ENCODE measurements at places on chromosomes 3 and 15.
A peak's percentile ranks its signal among the peaks of the same experiment; 100 is the strongest.

- DNase-seq, result no peak
These were observed 748.4 kb upstream of the GRM7 start for GRCh38 chr3:6112546-6112945.

DNA sequence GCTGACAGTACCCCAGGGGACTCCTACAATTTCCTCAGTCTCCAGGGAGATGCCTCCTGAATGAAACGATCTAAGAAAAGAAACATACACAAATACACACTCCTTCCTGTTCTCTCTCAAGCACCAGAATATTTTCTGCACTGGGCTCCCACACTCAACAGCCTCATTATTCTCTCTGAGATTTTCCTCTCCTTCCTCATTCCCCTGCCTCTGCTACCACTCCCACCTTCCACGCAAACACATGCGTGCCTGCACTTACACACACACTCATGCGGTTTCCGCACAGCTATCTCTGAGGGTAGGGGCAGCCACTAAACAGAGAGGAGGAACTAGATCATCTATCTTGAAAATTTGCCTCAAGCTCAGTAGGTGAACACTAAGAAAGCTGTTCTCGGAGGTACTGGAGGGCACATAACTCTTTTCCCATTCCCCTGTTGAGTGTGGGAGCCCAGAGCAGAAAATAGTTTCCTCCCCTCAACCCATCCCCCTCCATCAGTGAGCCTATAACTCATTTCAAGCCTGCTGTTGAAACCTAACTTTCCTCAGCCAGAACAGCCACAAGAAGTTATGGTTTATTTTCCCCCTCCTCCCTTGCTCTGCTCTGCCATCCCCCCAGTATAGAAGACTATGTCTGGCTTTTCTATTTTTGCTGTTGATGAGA lies 30.5 kb upstream of the TIPARP start:
- peak; percentile 54 for DNase-seq

DNA sequence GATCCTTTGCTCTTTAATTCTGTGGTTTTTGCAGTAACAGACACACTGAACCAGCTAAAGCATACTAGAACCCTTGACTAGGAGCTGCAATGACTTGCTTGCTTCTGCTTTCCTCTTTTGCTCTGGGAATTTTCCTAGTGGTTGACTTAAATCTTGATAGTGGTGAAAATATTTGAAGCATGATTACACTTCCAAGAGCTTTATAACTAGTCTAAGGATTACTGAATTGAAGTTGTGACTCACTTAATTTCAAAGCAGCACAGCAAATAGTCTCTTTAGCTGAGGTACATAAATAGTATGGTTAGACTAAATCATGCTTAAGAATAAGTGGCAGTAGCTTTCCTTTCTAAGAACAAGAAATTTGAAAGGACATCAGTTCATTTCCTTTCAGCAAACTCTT lies 513.5 kb upstream of the GBE1 start:
- no peak for DNase-seq

DNA sequence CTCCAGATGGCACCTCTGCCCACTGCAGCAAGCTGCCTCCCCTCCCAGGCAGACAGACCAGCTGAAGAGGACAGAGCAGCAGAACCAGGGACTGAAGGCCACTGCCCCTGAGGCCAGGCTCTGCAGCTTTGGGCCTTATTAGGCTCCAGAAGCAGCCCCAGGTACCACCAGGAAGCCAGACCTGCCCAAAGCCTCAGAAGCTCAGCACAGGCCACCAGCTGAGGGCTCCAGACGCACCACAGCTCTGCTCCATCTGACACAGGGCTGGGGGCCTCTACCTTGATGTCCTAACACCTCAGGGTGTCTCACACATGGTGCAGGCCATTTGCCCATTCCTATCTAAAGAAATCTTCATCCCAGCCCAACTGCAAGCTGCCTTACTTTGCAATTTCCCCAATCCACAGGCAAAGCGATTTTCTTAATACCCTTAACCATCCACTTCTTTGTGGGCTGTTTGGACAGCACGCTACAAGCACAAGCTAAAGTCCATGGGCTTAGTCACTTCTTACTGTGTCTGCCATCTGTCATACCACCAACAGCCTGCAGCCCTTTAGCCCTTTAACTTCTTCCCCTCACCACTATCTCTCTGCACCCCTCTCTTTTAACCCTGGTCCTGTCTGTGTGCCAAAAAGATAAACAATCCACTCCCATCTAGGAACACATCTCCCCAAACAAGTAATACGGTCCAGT lies 112.1 kb downstream of the IQSEC1 start:
- DNase-seq, result no peak

DNA sequence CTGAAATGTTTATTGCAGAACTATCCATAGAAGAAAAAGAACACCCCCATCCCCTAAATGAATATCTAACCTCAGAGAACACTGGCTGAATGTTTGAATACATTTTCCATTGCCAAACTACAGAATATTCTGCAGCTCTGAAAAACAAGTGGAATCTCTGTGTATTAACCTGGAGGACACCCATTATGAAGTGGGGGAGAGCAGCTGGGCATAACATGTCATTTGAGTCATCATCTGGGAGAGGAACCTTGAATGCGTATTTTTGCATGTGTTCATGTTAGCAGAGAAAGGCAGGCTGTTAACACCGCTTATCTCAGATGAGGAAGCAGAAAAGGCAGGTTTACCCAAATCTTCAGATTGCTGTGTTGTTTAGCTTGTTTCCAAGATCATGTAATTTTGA lies 31.5 kb downstream of the ESYT3 start:
- no peak for DNase-seq

DNA sequence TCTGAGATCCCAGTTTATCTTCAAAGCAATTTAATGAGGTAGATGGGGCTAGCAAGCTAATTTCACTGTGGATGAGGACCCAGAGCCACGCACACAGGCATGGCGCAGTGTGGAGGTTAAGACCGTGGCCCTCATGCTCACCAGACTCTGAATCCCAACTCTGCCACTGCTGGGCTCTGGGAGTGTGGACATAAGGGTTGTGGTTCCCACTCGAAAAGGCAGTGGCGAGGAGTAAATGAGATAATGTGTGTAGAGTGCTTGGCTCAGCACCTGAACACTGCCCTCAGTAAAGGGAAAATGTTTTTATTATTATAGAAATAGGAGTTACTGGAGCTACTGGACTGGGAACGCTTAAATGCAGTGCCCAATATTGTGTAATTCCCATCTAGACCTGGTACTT lies 243.5 kb upstream of the TPM1 start:
- DNase-seq, result no peak

GRCh38 chr3:136595913-136596697 lies 156.1 kb downstream of the STAG1 start:
- DNase-seq, result no peak

GRCh38 chr15:35117543-35118265 lies 32.6 kb upstream of the NANOGP8 start:
- no peak for DNase-seq

DNA sequence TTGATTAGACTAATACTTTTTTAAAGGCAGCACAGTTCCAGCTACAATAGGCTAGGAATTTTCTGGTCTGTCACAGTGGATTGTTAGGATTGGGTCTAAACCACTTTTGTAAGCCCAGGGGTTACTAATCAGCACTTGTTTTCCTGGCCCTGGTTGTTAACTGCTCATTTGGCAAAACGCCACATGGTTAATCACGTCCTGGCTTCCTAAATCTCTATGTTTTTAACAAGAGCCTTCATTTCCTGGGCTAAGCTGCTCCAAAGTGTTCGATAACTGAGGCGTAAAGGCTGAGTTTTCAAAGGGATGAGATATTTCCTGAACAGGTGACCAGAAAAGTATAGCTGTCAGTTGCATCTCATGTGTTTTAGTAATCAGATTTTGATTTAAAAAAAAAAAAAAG lies 38.9 kb upstream of the CLRN1 start:
- DNase-seq, result no peak

DNA sequence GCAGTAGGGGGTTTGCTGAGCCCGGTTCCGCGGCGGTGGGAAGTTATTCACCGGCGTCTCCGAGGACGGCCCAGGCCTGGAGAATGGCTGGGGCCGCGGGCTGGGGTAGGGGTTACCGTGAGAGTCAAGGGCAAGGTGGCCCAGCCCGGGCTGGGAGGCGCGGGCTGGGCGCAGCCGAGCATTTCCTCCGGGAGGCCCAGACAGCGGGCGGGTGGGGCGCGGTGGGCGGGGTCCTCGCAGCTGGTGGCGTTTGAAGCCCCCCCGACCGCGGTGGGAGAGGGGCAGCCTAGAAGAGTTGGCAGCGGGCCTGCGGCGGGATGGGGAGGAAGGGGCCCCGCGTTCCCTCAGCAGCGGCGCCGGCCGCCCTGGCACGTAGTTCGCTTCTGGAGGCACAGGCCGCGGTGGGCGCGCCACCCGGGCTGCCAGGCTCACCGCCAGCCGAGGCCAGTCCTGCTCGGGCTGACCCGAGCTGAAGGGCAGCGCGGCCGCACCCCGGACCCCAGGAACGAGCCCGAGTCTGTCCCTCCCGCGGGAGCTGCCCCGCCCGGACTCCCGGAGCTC lies 960 bp upstream of the KLF13 start:
- peak; percentile 61 for DNase-seq

DNA sequence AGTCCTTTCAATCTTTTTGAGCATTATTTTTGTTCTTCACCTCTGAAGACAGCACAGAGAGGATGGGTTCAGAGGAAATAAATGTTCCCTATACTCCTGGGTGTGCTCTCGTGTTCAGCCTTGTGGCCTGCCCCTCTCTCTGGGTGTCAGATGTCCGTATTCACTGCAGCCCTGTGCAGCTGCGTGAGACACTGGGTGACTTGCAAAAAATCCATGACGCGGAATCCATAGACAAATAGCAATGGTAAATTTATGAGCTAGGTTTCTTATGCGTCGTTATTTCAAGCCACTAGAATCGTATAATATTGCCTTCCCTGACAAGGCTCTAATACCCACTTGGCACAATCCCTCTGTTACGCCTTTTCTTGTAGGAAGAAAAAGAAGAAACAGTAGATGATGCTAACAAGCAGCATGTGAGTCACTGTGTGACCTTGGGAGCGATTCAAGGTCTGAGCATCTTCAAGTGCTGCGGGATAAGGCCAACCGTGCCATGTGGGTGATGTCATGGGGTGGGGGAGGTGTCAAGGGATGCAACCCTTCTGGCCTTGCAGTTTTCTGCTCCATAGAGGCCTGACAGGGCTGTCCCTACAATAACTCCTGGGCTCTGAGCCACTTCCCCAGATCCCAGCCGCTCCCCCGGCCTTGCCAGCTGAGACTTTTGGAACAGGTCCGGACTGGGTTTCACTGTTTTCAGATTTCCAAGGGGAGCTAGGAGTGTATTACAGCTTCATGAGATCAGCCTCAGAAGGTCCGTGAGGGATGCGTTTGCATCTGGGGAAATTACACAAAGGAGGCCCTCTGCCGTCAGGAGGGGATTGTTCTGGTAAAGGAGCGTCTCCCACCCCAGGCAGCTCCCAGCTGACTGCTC lies 47.6 kb upstream of the POMGNT2 start:
- DNase-seq, result no peak
